ENCODE measurements at places on chromosomes 2 and 18.

DNA sequence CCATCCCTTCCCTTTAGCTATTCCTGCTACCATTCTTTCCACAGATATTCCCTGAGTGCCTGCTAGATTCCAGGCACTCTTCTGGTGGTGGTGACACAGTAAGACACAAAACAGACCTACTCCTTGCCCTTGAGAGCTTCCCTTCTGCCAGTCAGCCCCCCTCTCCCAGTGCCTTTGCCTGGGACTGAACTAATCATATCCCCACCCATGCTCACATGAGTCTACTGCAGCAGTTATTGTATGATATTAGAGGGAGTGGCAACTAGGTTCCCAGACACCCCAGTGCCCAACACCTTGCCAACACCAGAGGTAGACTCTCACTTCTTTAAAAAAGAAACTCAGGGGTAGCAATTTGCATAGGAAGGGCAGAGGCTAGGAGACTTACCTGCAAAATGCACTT lies 7.2 kb upstream of the LBH start:
- DNase-seq: no peak

DNA sequence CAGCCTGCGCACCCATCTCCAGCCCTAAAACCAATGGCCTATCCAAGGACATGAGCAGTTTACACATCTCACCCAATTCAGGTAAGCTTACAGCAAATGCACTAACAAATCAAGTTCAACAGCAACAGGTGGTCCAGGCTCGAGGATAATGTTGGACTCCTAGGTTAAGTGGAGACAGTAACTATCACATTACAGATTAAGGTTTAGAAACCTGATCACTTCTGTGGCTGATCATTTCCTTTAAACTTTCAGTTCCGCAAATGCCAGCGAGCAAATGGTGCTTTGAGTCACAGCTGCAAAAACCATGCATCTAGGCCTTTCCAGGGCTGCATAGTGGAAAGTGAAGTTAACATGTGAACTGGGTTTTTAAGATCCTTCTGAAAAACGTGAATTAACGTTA lies 259.4 kb downstream of the GBX2 start:
- no peak for DNase-seq

- no peak for DNase-seq
These were observed 28.6 kb downstream of the GREB1 start for GRCh38 chr2:11562476-11562875.

DNA sequence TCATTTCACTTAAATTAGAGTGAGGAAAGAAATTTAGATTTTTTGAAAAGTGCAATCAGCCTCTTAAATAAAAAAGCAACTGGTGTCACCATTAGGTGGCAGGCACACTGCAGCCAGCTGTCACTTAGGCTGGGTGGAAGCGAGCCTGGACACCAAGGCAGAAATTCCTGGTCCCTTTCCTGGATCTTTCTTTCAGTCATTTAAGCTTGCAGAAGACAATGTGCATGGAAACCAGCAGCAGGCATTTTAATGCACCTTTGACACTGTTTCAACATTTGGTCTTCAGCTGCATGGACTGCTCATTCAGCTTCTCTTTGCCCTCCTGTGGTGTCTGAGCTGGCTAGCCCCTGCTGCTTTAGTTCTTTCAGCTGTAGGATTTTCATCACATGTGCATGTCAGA lies 61.0 kb downstream of the AQP4 start:
- DNase-seq: no peak

GRCh38 chr2:179664972-179665812 lies 196.2 kb downstream of the ZNF385B start:
- DNase-seq: no peak

- DNase-seq: no peak
These were observed 40.0 kb downstream of the EPC2 start for GRCh38 chr2:148684507-148684906.

DNA sequence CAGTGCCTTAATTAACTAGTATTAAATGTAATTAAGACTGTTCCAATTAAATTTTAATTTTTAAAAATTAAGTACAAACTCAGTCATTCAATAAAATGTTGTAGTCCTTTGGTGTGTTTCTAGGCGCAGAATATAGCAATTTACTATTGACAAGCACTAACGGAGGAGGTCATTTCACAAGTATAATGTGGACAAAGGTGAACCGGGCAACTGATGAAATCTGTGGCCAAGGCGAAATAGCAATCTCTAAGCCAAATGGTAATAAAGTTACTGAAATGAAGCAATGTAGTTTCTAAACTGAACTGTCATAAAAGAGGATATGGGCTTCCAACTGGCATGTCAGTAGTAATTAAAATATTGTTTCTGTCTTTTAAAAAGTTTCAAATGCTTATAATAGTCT lies 27.5 kb downstream of the FIGN start:
- no peak for DNase-seq

DNA sequence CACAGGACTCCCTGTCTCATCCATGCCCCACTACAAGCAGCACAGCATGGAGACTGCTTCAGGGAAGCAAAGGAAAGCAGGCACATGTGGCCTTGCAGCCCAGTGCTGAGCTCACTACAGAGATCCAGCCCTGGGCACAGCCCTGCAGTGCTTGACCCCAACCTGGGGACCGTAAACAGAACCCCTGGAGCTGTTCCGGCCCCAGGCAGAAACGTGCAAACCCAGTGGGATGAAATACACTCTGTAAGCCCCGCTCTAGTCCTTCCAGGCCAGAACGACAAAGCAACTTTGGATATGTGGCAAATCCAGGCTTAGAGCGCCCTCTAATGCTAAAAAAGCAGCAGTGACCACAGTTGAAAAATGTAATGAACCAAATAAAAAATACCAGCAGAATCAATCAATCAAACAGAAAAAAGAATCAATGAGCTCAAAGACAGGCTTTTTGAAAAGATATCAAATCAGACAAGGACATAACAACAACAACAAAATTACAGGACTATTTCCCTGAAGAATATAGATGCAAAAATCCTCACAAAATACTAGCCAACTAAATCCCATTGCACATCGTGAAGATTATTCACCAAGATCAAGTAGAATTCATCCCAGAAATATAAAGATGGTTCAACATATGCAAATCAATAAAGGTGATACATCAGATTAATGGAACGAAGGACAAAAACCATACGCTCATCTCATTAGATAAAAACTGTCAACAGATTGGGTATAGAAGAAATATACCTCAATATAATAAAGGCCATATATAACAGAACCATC lies 45.6 kb downstream of the ZNF519 start:
- no peak for DNase-seq

- DNase-seq: no peak
These were observed 102.4 kb downstream of the LDLRAD4 start for GRCh38 chr18:13320891-13321425.

- no peak for DNase-seq
These were observed 54.5 kb downstream of the PARD6G start for GRCh38 chr18:80192653-80193385.

- DNase-seq: no peak
These were observed 5.3 kb upstream of the SFXN5 start for GRCh38 chr2:73076701-73077423.

DNA sequence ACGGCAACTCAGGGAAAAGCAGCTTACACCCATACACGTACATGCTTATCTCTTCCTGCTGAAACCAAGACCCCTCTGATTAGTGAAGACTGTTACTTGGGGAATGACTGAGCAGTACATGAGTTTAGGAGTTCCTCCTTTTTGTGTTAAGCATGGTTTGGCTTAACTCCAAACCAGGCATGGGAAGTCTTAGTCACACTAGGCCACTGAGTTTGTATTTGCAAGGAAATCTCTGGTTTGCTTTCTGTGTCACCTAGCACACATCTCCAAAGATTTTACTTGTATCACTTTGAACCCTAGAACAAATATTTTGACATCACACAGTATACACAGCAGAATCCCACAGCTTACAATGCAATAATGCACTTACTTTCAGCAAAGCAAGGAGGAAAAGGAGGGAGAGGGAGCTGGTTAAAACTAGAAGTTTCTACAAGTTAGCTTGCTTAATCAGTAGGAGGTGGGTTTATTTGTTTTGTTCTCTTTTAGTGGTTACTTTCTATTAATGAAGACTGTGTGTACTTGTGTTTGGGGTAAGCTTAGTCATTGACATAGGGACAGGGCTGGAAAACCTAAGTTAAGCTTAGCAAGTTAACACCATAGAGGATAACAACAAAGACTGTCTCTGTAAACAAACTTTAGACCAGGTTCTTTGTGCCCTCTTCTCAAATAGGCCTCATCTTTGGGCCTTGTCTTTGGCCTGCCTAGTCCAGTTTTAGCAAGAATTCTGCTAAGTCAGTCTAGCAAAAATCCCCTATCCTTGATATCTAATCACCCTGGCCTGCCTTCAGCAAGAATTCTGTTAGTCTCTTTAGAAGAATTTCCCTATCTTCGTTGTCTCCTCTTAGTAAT lies 219.4 kb downstream of the MREG start:
- DNase-seq: no peak

GRCh38 chr18:5059696-5060032 lies 137.4 kb downstream of the AKAIN1 start:
- DNase-seq: no peak

GRCh38 chr2:42045848-42046748 lies 1.7 kb upstream of the PKDCC start:
- DNase-seq: no peak

DNA sequence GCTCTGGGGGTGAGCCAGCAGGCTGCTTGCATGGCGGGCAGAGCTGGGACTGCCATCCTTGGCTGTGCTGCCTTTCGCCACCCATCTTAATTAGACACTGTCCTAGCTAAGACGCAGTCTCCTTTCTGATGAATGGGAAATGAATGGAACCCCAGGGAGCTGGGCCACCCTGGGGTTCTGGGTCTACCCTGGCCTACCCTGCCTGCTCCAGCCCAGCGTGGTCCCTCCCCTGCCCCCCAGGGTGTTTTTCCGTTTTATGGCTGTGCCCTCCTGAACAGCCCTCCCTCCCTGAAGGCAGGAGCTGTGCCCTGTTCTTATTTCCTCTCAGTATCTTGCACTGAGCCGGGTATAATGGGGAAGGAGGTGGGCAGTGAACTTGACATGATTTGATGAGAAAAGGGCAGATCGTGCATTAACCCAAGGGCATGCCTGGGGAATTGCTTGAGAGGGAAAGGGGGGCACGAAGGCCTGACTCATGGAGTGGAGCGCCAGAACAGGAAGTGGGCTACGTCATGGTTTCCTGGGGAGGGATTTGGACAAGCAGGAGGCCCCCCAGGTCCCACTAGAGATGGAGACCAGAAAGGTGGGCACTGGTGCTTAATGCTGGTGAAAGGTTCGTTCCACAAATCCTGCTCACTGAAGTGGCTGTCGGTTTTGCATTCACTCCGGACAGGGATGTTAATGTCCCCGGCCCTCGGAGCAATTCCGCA lies 165.0 kb downstream of the KLHL29 start:
- no peak for DNase-seq

GRCh38 chr2:235640926-235641723 lies 147.3 kb downstream of the AGAP1 start:
- DNase-seq: no peak

- no peak for DNase-seq
These were observed 31.6 kb upstream of the MAP3K20 start for GRCh38 chr2:173043897-173044519.

- no peak for DNase-seq
These were observed 139.9 kb downstream of the THADA start for GRCh38 chr2:43455731-43456642.

DNA sequence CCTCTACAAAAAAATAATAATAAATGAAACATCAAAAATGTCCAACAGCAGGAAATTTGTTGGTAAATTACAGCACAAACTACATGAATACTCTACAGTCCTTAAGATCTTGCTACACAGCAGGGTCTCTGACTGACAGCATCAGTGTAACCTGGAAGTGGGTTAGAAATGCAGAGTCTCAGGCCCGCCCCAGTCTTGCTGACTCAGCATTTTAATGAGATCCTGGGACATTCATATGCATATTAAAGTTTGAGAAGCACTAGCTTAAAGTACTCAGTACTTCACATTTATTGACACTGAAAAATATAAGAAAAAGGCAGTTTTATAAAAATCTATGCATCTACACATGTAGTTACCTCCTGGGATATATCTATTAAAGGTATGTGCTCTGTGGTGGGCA lies 21.7 kb downstream of the ST3GAL5 start:
- DNase-seq: no peak

GRCh38 chr2:186693446-186693832 lies 421 bp upstream of the FAM171B start:
- DNase-seq: no peak

- no peak for DNase-seq
These were observed 3.0 kb upstream of the ASPRV1 start for GRCh38 chr2:69964353-69964841.

DNA sequence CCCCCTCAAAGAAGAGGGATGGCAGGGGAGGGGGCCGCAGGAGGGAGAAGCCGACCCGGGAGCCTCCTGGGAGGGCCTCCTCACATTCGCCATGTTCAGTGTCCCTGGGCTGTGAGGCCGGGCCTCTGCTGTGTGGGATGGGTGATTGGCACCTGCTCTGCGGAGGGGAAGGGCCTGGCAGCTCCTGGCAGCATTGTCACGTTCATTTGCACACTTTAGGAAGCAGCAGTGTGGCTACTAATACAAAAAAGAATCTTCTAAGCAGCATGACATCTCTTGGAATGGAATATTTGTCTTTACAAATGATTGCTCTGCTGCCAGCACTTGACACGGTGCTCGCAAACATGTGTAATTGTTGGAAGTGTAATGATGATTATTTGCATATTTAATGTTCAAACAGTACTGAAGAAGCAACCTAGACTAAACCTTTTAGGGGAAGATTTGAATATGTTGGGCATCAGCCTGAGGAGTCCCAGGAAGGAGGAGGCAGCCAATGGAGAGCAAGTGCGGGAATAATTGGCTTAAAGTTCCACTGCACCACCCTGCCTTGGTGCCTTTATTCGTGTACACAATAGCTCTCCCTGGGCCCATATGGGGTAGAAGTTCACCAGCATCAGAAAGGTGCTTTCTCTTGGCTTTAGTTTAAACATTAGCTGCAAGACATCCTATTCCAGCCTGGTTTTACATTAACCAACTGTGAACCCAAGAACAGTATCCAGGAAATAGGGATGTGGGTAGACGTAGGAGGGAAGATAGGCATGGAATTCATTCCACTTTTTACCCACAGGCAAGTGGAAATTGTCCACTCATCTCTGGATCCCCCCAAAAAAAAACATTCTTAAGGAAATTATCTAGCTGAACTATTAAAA lies 404.9 kb downstream of the TMEM182 start:
- DNase-seq: no peak

GRCh38 chr18:11089931-11090715 lies 59.2 kb downstream of the PIEZO2 start:
- DNase-seq: no peak

DNA sequence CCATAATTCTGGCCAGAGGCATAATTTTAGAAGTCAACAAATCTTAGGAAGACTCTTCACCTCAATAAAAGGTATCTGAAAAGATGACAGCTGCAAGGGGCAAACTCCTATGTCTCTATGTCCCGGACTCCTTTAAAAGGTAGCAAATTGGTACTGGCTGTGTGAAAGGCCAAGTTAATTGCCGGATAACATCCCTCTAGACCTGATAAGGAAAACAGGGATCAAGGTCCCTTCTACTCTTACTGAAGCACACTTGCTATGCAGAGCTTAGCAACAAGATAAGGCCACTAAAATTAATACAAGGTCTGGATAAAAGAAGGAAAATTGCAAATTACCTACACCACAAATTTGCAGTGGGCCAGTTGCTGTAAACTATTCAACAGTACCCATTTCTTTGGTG lies 141.0 kb upstream of the EPC2 start:
- no peak for DNase-seq

All from effector CD4-positive, alpha-beta T cell (primary cell).